Activated naive CD4-positive, alpha-beta T cell treated with anti-CD3 and anti-CD28 coated beads, Interleukin-2, amount 50 U/mL, for 72 hours (primary cell): ENCODE measurements at places on chromosomes 7 and 10. TPM values are rescaled to one million over a fixed set of nuclear protein-coding genes. Genes with fewer than 3 reads are reported as not detected.

The SLC39A12 gene
- total RNA-seq: not detected

The FEZF1 gene
- not detected for total RNA-seq

GRCh38 chr7:4631380-4632179 is 50.5 kb upstream of the FOXK1 start:
- DNase-seq: no peak

GRCh38 chr7:13874783-13875182 is 114.7 kb downstream of the ETV1 start:
- DNase-seq: no peak

The KCNH2 gene
- 0.41 TPM for total RNA-seq

The SLC16A12 gene
- total RNA-seq: not detected

The TSPAN12 gene
- total RNA-seq: not detected

GRCh38 chr10:98030991-98031431 is 590 bp upstream of the CRTAC1 start:
- no peak for DNase-seq

The CYP26C1 gene
- not detected for total RNA-seq

- no peak for DNase-seq
Measured at GRCh38 chr10:126889421-126889820, 15.8 kb upstream of the DOCK1 start.

DNA sequence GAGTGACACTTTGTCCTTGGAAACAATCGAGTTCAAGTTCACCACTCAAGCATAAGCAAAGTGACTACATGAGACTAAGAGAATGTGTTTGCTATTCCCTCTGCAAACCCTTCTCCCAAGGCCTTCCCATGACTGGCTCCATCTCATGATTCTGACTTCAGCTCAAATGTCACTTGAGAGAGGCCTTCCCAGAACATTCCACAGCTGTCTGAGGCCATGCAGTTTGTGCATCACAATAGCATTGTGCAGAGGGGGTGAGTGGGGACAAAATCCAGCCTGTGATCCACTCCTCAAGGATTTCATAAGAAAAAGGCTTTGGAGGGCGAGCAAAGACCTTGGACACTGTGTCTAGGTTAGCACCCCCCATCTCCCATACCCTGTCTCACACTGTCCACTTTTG is 6.9 kb upstream of the LRMDA start:
- no peak for DNase-seq

DNA sequence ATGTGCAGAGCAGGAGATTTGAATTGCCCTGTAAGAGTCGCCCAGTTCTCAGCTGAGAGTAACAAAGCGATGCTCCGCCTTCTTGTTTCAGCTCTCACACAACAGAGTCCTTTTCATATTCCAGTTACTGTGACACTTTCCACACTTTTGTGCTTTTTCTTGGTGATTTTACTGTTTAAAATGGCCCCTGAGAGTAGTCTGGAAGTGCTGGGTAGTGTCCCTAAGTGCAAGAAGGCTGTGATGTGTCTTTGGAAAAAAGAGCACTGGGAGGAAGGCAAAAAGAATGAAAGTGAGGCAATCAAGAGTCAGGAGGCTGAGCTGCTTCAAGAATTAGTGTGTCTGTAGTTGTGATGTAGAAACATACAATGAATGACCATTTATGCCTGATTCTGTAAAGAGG is 201.2 kb upstream of the SEMA3E start:
- no peak for DNase-seq

DNA sequence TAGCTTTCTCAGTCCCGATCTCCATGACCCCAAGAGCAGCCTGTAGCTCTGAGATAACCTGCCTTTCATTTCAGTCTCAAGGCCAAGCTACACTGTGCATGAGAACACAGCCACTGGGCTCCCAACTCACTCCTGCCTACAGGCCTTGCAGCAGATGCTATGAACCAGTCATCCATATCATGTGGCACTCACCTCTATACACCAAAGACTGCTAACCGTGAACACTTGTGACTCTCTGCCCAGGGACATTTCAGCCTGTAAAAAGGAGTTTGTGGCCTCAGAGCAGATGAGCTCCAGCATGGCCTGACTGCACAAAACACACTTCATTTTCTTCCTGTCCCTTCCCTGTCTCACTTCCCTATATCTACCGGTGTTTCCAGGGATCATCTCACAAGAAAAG is 56.9 kb upstream of the NPY start:
- no peak for DNase-seq

The GALNT17 gene
- not detected for total RNA-seq

DNA sequence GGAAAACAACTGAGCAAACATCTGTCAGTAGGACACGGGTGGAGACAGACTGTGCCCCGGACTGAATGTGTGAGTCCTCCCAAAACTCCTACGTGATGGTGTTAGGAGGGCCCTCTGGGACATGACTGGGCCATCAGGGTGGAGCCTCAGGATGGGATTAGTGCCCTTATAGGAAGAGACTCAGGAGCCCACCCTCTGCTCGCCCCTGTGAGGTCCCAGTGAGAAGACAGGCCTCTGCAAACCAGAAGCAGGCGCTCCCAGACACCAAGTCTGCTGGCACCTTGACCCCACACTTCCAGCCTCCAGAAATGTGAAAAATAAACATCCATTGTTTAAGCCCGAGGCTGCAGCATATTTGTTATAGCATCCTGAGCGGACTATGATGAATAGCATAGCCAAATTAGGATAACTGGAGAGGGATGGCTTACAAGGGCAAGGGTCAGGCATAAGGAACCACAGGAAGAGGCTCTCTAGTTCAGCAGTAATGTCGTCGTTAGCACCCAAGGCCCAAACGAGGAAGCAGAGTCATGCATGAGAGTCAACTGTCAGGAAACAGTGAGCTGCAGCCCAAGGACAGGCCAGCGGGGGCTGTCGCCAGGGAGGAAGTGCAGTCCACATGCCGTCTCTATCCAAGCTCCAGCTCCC is 50.6 kb downstream of the PTPRN2 start:
- no peak for DNase-seq

DNA sequence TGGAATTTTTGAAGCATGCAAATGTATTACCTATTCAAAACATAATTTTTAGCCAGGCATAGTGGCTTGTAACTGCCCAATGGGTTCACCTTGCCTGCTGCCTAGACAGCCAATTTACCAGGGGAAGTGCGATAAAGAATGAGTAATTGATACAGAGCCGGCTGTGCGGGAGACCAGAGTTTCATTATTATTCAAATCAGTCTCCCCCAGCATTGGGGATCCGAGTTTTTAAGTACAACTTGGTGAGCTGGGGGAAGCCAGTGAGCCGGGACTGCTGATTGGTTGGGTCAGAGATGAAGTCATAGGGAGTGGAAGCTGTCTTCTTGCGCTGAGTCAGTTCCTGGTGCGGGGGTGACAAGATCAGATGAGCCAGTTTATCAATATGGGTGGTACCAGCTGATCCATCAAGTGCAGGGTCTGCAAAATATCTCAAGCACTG is 29.1 kb upstream of the NRBF2 start:
- DNase-seq: no peak

The PDCD4 gene
- total RNA-seq: 159 TPM

DNA sequence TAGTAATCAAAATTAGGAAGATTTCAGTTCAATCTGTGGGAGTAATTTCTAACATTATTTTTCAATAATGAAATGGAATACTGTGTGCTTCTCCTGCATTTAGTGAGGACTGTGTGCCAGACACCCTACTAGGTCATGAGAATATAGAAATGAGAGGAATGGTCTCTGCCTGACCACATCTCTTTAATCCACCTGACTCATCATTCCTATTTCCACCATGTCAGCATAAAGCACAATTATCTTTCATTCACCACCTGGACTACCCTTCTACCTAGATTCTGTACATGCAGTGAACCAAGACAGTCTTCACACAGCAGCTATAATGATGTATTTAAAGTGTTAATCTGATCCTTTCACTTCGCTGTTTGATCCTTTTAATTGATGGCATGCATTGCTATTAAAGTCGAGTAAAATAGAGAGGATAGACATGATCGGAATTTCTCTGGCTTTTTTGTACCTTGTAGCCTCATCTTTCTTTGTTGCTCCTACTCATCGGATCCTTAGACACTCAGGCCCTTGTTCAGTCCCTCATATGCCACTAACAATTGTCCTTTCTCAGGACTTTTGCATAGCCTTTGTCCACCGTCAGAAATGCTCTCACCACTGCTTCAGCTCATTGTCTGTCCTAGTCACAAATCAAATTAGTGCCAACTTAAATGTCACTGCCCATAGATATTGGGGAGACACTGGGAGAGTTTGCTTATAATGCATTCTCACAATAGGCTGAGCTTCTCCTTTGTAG is 1037.1 kb downstream of the REEP3 start:
- no peak for DNase-seq

- no peak for DNase-seq
Measured at GRCh38 chr10:113111900-113112853, 162.1 kb downstream of the TCF7L2 start.

DNA sequence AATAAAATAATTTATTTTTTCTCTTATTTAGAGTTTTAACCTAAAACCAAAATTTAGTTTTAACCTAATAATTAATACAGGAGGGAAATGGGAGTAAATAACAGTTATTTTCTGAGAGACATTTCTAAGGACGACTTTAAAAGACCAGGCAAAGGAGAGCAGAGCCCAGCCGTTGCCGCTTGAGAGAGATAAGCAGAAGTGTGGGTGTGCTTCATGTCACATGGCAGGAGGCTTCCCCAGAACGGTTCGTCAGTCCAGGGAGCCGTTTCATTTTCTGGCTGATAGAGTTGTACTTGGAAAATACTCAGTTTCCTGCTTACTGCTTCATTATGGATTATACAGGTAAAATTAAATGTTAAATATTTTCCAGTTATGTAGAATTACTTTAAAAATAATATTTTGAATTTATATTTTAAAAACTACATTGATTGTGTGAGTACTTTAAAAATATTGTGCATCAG is 61.4 kb downstream of the ST7 start:
- DNase-seq: no peak

The IDI2 gene
- not detected for total RNA-seq

DNA sequence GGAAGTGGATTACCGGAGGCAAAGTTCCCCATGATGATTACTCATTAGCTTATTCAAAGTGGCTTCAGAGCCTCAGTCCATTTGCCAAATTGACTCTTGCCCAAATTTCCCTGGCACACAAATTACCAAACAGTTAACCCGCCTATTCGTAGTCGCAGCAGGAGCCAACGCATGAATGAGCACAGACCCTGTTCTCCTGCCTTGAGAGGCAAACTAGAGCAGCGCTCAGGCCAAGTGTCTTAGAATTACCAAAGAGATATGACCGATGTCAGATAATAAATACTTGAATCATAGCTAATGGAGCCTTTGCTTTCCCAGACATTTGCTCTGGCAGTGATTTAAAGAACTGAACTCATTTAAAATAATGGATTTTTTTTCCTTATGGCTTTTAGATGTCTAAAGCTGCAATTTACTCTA is 64.9 kb downstream of the CTTNBP2 start:
- no peak for DNase-seq

DNA sequence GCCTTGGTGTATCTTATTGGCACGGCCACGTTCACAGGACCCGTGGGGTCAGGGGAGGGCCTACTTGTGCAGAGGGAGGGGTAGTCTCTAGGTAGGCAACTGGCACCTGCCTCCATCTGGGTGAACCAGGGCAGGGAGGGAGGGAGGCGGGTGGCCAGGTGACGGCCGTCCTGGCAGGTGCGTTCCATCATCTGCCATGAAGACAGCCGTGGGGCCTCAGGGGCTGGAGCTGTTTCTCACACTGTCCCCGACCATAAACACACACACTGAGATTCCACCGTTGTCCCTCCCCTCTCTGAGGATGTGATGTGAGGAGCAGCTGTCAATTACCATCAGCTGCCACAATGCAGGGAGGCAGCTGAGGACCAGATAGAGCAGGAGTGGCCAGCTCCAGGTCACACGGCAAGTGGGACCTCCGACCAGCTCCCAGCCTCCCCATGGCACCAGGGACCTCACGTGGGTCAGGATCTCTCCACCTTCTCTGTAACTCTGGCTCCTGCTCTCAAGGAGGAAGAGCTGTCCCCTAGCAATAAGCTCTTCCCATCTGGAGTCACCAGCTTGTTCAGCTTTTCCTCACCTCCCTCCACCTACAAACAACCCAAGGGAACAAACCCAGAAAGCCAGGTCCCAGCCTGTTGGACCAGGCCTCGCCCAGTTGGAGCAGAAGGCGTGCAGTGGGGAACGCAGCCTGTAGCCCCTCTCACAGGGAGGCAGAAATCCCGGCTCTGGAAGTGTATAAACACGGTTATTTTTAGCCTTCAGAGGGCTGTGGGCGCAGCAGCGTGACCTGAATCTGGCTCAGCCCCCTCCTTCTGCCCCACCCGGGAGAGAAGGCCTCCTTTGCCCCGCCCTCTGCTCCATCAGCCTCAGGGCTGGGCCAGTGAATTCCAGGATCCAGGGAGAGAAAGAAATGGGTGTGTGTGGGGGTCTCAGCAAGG is 33.1 kb downstream of the ZMIZ1 start:
- no peak for DNase-seq

- no peak for DNase-seq
Measured at GRCh38 chr7:6168477-6168868, 104.0 kb downstream of the CYTH3 start.

The UTF1 gene
- total RNA-seq: not detected

The MRLN gene
- not detected for total RNA-seq

- no peak for DNase-seq
Measured at GRCh38 chr7:69883399-69883891, 285.2 kb downstream of the AUTS2 start.

The CAV1 gene
- total RNA-seq: not detected

DNA sequence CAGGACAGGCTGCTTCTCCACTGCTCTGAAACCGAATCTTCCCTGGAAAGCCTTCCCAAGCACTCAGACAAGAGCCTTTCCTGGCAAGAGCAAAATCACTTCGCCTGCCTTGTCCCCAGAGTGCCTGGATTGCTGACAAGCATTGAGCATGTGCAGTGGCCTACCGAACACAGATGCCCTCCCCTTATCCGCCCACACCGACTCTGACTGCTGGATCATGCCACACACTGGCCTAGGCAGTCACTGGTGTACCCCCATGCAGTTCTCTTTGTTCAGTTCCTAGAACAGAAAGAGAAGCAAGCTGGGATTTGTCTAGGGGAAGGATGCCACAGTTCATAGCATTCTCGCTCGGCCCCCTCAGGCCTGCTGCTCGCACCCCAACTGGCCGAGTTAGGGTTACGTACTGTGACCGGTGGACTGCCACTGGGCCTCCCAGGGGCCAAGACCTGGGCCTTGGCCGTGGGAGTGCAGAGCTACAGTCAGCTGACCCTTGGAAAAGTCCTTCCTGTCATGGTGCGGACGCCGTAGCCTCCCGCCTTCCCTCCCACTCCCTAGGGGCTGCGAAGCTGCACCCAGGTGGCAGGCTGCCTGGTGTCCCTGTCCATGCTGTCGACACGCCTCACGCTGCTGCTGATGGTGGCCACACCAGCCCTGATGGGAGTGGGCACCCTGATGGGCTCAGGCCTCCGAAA is 6.9 kb downstream of the ABCB8 start:
- no peak for DNase-seq

GRCh38 chr10:93080350-93081046 is 6.8 kb downstream of the CYP26A1 start:
- peak; percentile 64 for DNase-seq

The ADIRF gene
- not detected for total RNA-seq
